AG04450 (cell line): ENCODE measurements at places on chromosomes 13 and 19. TPM values are rescaled to one million over a fixed set of nuclear protein-coding genes. Genes with fewer than 3 reads are reported as not detected.

Gene FXYD1
- polyA plus RNA-seq, result 1.3 and 1.4 TPM in 2 replicates

Gene ERICH6B
- polyA plus RNA-seq, result not detected in 2 replicates

Gene ZNF439
- 5.3 and 7.0 TPM in 2 replicates for polyA plus RNA-seq

Gene WDR88
- not detected in 2 replicates for polyA plus RNA-seq

Gene CEACAM4
- not detected in 2 replicates for polyA plus RNA-seq

Gene CCL25
- not detected in 2 replicates for polyA plus RNA-seq

Gene FARP1
- 76.4 and 83.0 TPM in 2 replicates for polyA plus RNA-seq

DNA sequence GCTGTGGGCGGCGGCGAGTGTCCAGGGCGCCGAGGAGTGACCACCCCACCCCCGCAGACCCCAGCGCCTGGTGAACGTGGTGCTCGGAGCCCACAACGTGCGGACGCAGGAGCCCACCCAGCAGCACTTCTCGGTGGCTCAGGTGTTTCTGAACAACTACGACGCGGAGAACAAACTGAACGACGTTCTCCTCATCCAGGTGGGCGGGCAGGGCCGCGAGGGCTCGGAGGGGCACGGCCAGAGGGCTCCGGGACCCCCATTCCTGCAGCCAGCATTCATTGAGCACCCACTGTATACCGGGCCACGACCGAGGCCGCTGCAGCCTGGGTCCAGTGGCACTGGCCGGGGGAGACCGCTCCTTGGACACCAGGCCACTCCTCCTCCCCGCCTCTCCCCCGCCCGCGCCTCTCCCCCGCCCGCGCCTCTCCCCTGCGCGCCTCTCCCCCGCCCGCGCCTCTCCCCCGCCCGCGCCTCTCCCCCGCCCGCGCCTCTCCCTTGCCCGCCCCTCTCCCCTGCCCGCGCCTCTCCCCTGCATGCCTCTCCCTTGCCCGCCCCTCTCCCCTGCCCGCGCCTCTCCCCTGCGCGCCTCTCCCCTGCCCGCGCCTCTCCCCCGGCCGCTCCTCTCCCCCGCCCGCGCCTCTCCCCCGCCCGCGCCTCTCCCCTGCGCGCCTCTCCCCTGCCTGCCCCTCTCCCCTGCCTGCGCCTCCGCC is 3.2 kb downstream of the PRTN3 start:
- no peak for DNase-seq

- no peak for DNase-seq
These were observed 147.2 kb upstream of the ZNF507 start for GRCh38 chr19:32197896-32198882.

DNA sequence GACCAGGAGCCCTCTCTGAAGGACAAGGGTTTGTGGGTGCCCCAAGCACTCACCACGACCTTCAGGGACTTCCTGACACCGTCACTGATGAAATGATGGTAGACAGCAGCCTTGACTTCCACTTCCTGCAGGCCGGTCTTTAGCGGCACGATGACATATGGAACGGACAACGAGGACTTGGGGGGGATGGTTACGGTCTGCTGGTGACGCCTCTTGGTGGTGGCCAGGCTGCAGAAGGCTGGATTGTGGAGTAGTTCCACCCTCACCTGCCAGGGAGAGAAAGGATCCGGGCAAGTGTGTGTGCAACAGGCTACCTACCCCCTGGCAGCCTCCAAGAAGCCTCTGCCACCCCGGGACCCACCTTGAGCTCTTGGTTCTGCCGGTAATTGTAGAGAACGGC is 23.2 kb downstream of the C3 start:
- no peak for DNase-seq

DNA sequence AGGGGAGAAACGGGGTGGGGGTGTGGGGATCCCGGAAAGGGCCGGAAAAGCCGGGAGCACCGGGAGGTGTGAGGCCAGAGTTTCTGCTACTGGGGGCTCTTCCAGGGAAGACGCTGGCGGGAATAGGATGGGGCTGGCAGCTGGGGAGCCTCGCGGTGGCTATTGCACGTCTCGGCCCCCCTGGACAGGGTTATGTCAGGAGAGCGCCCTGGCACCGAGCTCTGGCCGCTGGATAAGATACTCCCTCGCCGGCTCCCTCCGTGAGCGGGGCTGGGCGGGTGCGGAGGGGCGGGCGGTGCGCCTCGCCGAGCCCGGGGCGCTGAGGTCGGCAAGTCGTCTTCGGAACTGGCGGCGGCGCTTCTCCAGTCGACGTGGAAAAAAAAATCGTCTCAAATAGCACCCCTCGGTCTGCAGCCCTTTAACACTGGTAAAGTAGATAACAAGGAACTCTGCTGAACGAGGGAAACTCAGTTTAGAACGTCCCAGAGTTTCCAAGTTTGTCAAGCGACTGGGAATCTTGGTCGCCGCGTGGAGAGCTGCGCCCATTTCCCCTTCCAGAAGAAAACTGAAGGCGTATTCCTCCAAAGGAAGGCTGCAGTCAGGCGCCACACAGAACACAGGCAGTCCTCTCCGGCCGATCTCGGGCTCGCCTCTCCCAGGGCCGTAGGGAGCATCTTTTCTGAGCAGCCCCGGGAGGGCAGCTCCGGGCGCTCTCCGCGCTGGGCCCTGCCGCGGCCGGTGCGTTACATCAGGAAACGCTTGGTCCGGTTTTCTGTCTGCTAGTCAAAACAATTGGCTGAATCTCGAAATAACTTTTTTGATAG is 115.1 kb downstream of the KCNRG start:
- DNase-seq, result no peak

GRCh38 chr19:4343370-4344307 is at the start of gene MPND:
Gene MPND (plus strand): TSS chr19:4343562. CDS start chr19:4343594, 32 bp downstream.
- peak; percentile 24 for DNase-seq

GRCh38 chr13:79389026-79389425 is 17.0 kb downstream of the RBM26 start:
- no peak for DNase-seq

DNA sequence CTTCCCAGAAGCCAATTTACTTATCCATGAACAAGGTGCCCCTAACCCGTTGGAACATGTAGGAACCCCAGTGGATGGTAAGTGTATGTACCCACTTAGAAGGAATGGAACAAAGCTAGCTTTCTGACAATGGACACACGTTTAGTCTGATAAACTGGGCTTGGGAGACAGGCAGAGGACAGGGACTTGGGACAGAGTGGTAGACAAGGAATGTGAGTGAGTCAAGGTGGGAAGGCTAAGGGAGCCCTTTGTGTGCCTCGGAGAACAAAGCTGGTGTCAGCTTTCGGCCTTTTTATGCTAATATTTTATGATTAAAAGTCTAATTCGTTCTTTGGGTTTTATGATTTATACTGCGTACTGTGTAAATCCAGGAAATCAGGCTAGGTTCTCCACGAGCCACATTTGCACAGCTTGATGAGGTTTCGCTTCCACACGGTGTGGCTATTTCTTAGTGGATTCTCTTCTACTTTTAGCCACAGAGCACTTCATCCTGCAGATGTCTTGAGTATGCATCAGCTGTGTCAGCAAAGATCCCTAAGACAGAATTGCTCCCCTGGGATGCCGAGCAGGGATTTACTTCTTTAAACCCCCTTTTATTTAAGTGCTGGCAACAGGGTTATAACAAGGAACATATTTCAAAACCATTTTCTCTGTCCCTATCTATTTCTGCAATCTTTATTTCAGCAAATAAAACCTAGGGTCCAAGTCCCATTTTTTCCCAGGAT is 258.5 kb downstream of the DLEU7 start:
- no peak for DNase-seq

GRCh38 chr13:73880365-73880764 is 253.8 kb downstream of the KLF12 start:
- no peak for DNase-seq

DNA sequence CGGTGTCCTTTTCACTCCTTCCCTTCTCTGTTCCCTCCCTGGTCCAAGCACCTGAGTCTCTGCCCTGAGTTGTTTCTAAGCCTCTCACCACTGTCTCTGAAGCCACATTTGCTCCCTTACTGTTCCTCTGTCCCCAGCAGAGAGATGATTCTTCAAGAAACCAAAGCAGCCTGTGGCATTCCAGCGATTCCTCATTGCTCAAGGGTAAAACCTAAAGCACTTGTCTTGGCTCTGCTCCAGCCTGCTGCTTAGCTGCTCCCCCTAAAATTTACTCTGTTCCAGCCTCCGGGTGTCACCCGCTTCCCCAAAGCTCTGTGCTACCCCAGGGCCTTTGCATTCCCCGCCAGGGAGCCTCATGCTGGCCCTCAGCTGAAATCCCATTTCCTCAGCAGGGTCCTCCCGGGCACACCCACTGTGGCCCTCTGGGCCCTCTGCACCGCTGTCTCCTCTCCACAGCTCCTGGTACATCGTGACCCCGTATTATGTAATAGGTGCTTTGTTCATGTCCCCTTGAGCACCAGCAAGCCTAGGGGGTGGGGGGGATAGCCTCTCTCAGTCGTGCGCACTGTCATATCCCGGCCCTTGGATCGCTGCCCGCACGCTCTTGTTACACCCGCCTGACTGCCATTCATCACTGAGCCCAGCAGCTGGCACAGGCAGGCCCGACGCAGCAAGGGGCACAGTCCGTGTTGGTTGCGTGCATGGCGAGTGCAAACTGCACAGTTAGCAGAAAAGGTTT is 15.8 kb downstream of the TECR start:
- no peak for DNase-seq

DNA sequence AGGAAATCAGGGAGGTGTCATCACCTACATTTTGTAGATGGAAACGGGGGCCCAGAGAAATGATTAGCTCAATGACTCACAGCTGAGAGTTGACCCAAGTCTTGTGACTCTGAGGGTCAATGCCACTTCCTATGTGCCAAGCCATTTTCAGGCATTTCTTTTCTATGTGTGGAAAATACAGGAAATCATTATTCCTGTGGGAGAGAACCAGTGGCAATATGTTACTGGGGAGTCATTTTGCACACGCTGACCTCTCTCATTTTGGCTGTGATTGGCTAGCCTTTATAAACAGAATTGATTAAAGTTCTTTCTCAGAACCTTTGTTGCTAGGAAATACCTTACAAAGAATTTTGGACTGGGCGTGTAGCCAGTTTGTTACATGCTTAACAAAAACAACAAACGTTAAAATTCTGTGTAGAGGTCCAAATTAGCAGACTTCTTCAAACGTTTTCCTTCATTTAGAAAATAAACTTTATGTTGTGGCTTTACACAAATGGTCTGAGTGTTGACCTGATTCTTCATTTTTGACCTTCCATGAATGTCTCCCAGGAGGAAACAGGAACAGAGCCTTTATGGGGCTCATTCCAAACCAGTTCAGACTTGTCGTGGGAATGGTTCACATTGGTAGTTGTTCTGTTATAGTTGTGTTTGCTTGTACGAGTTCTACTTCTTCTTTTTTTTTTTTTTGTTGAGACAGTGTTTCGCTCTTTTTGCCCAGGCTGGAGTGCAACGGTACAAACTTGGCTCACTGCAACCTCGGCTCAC is 11.4 kb downstream of the PCCA start:
- DNase-seq, result peak; percentile 50

- no peak for DNase-seq
These were observed 995 bp upstream of the MKNK2 start for GRCh38 chr19:2051773-2052704.

DNA sequence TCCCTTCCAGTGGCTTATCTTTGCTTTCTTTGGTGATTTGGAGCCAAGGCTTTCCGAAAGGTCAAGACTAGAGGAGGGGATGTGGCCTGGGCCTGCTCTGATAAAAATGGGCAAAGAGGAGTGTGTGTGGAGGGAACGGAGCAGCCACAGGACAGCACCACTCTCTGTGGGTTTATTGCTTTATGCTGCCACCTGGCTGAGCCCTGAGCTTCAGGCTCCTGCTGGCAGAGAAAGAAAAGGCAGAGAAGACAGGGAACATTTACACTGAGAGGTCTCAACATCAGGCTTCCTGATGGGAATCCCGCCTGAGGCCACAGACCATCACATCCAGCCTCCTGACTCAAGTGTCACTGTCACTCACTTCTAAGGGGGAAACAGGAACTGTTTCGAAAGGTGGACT is 9.2 kb upstream of the GSX1 start:
- no peak for DNase-seq

GRCh38 chr13:109685203-109685602 is 101.2 kb downstream of the IRS2 start:
- no peak for DNase-seq

GRCh38 chr19:2512523-2513431 is 36.9 kb downstream of the GADD45B start:
- no peak for DNase-seq

DNA sequence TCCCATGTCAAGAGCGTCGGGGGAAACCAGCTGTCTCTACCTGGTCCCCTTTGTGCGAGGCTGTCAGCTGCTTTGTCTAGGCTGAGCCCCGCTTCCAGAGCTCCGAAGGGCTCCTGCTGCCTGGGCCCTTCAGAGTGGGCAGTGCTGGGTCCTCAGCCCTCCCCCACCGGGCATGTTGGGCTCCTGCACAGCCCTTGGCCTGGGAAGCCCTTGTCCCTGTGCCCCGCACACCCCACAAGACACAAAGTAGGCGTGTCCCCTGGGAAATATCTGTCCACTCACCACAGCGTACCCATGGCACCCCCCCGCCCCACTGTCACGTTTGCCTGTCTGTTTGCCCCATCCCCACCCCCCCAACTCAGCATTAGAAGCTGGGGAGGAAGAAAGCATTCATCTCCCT is 39.6 kb upstream of the RANBP3 start:
- DNase-seq, result no peak

DNA sequence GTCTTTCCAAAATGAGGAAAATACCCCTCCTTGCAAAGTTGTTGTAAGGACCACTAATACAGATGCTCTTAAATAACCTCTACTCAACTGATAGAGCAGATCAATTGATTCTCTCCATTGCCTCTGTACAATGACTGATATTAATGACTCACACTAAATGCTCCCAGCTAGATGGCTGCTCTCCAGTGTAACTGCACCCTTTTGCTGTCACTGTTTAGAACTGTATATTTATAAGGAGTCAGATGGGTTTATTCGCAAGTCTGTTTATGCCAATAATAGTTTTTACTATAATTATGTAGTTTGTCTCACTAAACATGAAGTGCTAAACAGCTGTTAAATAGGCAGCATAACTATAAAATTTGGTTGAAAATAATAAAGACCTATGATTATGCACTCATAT is 21.0 kb upstream of the N4BP2L1 start:
- DNase-seq, result no peak

- peak; percentile 29 for DNase-seq
These were observed 7.7 kb upstream of the TMEM161A start for GRCh38 chr19:19145684-19146608.

GRCh38 chr13:73822668-73823592 is 311.3 kb downstream of the KLF12 start:
- DNase-seq, result no peak

GRCh38 chr19:9362905-9363304 is at the start of gene ZNF177:
Gene ZNF177 (plus strand): TSS chr19:9363013. CDS start chr19:9378312, 15,299 bp downstream.
- DNase-seq, result no peak

DNA sequence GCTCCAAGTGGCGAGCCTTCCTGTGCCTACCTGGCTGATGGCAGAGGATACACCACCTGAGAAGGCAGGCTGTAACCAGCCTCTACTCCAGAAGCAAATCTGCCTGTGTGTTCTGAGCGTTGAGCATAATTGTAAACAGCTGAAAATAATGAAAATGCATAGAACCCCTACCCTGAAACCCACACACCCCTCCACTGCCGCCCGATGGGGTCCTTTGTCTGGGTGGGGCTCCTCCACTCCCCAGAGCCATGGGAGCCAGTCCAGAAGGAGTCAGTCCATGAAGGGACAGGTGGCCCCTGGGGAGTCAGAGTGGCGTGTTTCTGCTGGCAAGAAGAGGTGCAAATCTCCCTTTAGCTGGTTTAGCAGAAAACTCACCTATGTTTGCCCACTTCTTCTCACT is 8.0 kb upstream of the SOX1 start:
- no peak for DNase-seq
